ENCODE measurements at places on chromosomes 13 and 19.

- DNase-seq = no peak
These were observed 16.3 kb upstream of the RAP2A start for GRCh38 chr13:97417698-97418097.

GRCh38 chr19:12946092-12946721 lies 545 bp downstream of the RAD23A start:
- DNase-seq = no peak

DNA sequence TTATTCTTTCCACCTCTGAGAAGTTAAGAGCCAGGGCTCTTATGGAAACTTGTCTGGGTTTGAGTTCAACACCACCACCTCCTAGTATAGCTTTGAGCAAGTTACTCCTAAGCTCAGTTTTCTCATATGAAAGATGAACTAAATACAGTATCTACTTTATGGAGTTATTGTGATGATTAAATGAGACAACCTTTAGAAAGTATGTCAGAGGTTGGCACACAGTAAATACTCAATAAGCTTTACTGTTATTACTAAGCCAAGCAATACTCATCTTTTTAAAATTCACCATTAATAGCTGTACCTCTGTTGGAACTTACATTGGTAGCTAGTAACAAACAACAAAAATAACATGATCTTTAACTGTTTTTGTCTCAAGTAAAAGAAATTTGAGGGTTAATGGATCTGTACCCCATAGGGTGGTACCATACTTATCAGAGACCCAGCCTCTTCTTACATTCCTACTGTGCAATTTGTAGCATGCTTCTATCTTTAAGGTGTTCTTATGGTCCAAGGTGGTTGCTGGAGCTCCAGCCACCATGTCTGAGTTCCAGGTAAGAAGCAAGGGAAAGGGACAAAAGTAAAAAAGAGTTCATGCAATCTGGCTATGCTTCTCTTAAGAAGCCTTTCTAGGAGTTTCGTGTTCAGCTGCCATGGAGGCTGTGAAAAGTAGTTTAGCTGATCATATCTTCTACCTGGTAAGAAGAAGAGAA lies 24.1 kb upstream of the NDFIP2 start:
- no peak for DNase-seq

- DNase-seq = no peak
These were observed 116.9 kb downstream of the KCTD12 start for GRCh38 chr13:76769271-76769791.

DNA sequence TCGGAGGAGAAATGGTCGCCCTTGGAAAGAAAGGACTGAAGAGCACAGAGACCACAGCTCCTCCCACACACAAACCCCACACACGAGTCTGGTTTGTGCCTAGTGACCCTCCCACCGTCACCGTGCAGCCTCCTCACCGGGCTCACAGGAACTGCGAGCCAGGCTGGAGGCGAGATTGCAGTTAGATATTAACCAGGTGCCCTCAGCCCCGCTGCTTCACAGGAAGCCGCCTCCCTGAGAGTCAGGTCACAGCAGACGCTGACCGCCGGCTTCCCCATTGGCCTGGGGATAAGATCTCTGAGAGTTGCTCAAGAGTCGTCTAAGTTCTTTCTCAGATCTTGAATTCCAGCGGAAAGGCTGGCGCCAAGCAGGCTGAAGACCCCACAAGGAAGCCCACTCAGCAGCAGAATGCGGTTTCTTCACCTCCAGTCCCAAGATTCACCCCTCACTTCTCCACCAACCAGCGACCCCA lies 870 bp downstream of the ZNF44 start:
- DNase-seq = no peak

GRCh38 chr13:84413016-84413415 lies 530.7 kb upstream of the SLITRK1 start:
- no peak for DNase-seq

GRCh38 chr19:13835791-13836723 lies 40.8 kb downstream of the ZSWIM4 start:
- no peak for DNase-seq

DNA sequence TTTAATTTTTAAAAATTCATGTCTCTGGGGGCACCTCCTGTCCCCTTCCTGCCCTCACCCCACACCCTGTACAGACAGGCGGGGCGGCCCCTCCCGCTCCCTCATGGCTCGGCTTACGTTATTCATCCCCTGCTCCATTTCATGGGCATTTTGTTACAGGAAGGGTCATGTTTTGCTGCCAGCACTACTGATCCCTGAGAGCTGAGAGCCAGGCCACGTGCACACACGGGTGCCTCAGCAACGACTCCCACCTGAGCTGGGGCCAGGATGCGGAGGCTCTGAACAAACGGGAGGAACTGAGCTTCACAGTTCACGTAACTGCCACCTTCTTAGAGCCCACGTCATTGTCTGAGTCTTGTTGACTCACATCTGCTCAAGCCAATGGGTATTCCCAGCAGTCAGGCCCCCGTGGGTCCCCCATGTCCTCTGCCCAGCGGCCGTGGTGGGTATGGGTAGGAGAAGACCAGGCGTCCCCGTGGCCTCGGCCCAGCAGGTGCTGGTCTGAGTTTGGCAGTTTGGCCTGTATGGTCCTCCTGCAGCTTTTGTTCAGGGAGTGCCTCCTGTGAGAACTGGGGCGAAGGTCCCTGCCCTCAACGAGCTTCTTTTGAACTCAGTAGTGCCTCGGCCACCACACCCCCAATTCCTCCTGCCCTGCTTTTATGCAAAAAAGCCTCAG lies 16.4 kb upstream of the TMEM255B start:
- no peak for DNase-seq

GRCh38 chr19:38203197-38203596 lies 20.8 kb downstream of the DPF1 start:
- no peak for DNase-seq

DNA sequence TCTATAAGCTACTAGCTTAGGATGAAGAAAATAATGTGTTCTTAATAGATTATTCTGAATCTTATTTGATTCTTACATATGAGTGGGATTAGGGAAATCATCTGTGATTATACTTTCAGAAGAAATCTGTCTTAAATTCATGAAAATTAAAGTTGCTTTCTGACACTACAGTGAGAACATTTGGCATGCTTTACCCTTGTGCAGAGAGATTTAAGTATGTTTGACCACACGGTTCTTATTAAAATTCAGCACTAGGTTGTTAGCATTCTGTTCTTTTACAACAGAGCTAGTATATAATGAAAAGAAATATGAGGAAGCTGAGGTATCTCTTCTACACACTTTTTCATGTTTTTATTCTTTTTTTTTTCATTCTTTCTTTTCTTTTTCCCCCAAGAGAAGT lies 2723.9 kb downstream of the PCDH9 start:
- DNase-seq = no peak

GRCh38 chr13:73212482-73212881 lies 153.7 kb downstream of the KLF5 start:
- DNase-seq = no peak

DNA sequence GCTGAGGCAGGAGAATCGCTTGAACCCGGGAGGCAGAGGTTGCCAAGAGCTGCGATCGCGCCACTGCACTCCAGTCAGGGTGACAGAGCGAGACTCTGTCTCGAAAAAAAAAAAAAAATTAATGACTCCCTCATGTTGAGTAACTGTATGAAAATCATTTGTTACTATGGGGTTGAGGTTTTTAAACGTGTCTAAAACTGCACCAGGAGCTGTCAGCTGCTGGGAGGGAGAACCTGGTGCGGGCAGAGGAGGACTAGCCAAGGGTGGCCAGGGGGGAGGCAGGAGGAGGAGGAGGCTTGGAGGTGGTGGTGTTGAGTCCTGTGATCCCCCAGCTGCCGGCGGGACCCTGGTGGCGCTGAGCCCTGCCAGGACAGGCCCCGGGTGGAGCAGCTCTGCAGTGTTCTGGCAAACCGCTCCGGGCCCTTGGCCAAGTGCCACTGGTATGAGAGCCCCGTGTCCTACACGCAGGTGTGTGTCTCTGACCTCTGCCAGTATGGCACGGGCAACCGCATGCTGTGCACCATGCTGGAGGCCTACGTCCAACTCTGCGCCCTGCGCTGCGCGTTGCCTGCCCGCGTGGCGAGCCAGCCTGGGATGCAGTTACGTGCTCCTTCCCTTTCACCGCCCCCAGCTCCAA lies 17.1 kb upstream of the FXYD3 start:
- DNase-seq = no peak

GRCh38 chr13:41694545-41695301 lies 237.4 kb downstream of the RGCC start:
- no peak for DNase-seq

DNA sequence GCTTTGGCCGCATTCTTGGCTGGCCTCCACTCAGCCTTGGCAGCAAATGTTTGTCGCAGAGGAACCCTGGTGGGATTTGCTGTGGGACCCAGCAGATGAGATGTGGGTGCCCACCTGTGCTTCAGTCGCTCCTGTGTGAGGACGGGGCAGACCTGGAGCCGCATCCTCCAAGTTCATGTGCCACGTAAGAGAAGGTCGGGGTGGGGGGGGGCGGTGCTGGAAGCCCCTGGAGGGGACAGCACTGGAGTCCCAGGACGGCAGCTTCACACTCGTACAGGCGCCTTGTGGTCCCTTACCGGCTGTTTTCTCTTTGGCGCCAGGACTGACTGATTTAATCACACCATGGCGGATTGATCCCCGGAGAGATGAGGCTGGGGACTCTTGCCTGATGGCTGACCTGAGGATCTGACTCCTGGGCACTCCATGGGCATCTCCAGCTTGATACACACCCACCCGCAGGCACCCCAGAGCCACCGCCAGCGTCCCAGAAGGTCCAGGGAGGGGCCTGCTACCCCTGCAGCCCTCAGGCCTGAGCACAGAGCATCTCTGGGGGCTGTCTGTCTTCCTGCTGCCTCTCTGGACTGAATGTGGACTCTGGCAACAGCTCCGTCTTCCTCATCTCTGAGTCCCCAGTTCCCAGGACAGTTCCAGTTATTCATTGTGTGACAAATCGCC lies 10.0 kb upstream of the GRTP1 start:
- no peak for DNase-seq

DNA sequence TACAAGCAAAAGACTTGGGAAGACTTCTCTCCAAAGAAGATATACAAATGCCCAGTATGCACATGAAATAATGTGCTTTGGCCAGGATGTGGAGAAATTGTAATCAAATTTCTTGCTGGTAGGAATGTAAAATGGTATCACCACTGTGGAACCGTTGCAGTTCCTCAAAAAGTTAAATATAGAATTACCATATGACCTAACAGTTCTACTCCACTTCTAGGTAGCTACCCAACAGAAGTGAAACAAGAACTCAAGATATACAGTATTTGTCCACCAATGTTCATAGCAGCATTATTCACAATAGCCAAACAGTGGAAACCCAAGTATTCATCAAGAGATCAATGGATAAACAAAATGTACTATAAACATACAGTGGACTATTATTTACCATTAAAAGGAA lies 95.0 kb upstream of the KLF5 start:
- DNase-seq = no peak

- DNase-seq = no peak
These were observed 11.5 kb downstream of the TM6SF2 start for GRCh38 chr19:19261350-19262189.

DNA sequence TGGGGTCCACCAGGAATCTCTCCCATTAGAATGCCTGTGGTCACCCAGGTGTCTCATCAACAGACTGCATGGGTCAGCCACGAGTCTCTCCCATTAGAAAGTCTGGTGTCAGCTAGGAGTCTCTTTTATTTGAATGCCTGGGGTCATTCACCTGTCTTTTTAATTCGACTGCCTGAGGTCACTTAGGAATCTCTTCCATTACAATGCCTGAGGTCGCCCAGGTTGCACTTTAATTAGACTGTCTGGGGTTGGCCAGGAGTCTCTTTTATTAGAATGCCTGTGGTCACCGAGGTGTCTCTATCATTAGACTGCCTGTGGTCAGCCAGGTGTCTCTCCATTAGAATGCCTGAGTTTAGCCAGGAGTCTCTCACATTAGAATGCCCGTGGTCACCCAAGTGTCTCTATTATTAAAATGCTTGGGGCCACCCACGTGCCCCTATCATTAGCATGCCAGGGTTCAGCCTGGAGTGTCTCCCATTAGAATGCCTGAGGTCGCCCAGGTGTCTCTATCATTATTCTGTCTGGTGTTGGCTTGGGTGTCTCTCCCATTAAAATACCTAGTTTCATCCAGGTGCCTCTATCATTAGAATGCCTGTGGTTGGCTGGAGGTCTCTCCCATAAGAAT lies 1474.3 kb downstream of the UQCRFS1 start:
- DNase-seq = no peak

GRCh38 chr13:28531845-28532387 lies 37.0 kb upstream of the FLT1 start:
- DNase-seq = no peak

GRCh38 chr19:12752056-12752781 lies 628 bp downstream of the BEST2 start:
- DNase-seq = no peak

DNA sequence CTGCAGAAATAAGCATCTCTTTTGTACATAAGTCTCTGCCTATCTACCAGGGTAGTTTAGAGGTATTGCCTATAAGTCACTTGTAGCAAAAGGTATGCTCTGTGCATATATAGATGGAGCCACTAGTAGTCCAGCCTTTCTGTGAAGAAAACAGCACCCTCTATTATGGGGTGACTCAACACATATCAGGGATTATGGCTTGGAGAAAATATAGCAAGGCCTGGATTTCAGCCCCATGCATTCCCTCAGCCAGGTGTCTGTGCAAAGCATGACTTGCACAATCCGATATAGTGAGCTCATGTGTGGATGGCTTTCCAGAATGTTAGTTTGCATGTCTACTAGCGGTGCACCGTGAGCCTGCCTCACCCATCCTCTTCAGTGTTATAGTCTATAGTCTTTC lies 13.4 kb upstream of the NALCN start:
- DNase-seq = no peak

GRCh38 chr13:39012608-39013007 lies 22.0 kb upstream of the STOML3 start:
- no peak for DNase-seq

DNA sequence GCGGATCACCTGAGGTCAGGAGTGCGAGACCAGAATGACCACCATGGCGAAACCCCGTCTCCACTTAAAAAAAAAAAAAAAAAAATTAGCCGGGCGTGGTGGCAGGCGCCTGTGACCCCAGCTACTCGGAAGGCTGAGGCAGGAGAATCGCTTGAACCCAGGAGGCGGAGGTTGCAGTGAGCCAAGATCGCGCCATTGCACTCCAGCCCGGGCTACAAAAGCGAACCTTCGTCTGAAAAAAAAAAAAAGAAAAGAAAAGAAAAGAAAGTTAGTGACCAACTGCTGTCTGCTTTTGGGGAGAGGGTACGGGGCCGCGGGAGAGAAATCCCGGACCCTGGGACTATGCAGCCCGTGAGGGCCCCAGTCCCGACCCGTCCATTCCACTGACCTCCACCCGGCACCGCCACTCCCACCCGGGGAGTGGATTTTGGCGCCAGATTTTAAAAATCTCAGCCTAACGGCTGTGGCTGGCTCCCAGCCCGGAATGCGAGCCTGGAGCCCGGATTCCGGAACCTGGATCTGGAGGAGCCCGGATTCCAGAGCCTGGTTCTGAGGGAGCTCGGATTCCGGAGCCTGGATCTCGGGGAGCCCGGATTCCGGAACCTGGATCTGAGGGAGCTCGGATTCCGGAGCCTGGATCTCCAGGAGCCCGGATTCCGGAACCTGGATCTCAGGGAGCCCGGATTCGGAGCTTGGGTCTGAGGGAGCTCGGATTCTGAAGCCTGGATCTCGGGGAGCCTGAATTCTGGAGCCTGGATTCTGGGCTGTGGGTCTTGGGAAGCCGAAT lies 6.1 kb upstream of the LMNB2 start:
- DNase-seq = no peak

- DNase-seq = no peak
These were observed 112.9 kb upstream of the IRS2 start for GRCh38 chr13:109899316-109899715.

- no peak for DNase-seq
These were observed 12.4 kb upstream of the ZSCAN4 start for GRCh38 chr19:57656346-57656745.
